ENCODE measurements at places on chromosomes 3 and 15. TPM values are rescaled to one million over a fixed set of nuclear protein-coding genes. Genes with fewer than 3 reads are reported as not detected.

DNA sequence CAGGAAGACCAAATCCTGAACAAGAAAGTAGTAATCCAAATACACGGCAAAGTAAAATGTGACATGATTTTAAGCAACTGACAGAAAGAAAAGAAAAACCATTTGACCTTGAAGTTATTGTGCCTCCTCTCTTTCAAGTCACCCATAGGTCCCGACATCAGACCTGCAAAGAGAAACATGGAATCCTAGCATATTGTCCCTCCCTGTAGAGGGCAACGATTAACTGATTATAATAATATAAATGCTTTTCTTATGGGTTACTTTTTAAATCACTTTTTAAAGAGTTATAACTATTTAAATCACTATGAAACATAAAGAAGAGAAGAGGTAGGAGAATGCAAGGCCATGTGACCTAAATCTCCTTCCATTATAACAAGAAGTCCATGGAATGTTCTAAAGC is 143.2 kb upstream of the LIPC start:
- DNase-seq: no peak

DNA sequence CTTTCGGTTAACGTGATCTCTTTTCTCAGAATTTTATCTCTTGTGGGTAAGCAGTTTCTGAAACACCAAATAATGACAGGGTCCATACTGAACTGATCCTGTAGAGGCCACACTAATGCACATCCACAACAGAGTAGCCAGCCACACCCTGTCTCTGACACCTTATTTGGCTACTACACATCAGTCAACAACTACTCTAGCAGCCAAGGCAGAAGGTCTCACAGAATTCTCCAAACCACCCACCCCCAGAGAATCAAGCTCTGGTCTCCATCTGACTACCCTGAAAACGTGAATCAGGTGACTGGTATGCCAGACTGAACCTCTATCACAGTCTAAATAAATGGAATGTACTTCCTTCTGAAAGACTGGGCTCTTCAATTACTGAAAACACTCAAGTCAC is 38.0 kb downstream of the EDC3 start:
- DNase-seq: no peak

GRCh38 chr3:159616234-159616825 is 372.3 kb upstream of the IL12A start:
- peak; percentile 61 for DNase-seq

DNA sequence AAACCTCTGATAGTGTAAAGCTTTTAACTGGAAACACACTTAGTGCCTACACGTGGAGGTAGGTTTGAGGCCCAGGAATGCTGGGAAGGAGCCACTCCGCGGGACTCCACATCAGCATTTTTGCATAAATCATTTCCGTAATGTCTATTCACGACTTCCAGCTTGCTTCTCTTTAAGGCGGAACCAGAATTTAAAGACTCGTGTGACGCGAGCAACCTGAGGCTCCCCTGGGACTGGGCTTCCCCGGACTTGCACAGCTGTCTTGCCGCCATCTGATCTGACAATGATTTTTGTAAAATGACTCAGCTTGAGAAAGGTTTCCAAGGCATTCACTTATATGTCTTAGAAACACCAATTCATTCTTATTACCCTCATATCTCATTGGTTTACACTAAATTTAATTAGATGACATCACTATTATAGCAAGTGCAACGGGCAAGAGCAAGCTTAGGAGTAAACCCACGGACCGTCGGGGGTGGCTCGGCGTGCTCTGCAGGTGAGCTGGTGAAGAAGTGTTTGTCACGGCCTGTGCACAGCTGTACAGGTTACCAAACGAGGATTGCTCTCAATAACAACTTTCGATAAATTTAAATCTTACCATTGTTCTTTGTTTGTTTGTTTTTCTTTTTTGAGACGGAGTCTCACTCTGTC is 95.2 kb downstream of the CHSY1 start:
- DNase-seq: no peak

DNA sequence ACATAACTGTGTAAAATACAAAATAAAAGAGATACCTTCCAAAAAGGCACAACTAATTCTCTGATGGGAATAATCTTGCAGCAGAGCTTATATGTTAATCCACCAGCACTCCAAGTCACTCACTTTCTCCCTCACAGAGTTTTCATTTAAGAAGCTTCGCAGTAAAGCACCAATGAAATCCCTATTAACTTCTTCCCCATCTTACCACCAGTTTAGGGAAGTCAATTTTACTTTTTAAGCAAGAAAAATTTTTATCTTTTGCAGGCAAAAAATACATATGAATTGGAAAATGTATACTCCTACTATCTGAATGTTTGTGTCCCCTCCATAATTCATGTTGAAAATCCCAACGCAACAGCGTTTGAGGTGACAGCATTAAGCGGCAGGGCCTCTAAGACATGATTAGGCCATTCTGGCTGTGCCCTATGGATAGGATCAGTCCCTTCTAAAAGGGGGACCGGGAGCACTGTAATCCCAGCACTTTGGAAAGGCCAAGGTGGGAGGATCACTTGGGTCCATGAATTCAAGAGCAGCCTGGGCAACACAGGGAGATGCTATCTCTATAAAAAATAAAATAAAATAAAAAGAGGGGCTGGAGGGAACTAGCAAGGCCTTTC is 435.8 kb downstream of the SHQ1 start:
- no peak for DNase-seq

GRCh38 chr3:160390565-160391138 is 8.4 kb downstream of the IFT80 start:
- DNase-seq: no peak

DNA sequence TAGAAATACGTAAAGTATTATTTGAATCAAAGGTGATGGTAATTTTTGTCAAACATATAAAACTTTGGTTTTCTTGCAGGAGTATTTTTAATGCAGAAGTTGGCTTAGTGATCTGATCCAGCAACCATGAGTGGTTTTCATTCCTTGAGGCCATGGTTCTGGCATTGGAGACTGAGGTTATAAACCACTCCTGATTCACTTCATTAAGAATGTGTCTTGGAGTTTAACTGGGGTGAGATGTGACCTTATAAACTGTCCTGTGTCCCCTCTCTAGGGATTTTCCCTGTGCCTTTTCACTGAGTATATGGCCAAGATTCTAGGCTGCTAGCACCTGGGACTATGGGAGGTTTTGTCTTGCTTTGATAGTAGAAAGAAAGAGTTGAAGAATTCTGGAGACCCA is 94.3 kb downstream of the RYR3 start:
- DNase-seq: no peak

- peak; percentile 59 for DNase-seq
Measured at GRCh38 chr15:46636206-46636605, 1001.4 kb downstream of the SQOR start.

DNA sequence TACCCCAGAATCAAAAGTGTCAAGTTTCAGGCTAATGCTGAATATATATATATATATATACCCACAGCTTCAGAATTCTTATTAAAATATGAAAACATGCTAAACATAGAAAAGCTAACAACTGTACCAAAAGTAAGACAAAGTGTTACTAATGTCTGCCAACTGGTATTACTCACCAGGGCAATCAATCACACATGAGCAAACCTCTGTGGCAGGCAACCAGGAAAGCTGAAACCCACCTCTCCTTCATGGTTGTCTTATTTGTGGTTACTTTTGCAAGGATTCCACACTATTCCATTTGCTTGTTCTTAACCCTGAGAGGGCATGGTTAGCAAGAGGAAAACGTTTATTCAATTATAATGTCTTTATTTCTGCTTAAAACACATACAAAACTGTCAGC is 512.3 kb upstream of the MDFIC2 start:
- DNase-seq: no peak

DNA sequence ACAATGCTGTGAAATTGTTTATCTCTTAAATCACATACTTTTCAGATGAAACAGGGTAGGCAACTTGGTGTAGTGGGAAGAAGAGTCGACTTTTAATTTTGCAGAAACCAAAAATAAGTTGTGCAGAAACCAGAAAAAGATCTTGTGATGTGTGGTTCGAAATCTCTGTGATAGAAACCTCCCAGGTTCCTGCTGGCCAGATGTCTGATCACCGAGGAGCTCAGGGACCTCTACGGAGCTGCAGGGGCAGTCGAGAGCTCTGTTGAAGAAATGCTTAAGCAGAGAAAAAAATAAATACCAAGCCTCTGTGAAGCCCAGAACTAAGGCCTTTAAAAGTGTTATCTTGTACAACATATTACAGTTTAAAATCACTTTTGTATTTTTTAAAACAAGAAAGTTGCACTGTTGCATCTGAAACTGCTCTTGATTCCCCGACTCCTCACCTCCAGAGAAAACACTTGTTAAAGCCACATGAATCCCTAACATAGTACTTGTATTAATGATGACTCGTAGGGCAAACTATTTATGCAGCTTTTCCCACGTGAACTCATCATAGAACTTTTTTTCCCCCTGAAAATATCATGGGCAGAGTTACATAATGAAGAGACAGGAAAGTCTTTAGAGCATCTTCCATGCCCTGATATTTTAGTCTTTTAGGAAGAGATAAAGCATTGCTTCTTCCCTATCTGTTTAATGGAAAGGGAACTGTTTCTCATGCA is 51.3 kb downstream of the CCK start:
- DNase-seq: no peak

DNA sequence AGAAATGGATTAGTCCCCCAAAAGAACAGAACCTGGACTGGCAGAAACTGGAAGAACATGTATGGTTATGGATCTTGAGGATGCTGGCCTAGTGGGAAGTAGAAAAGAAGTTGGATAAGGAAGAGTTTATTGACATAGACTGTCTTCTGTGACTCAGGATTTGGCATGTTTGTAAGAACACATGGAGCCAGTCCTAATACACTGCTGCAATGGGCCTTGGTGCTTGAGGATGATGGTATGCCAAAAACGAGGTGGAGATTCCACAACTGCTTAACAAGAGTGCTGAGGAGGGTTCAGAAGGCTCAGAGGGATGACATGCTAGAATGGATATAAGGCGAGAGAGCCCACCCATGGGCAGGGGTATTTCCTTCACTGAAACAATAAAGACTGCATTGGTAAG is 22.4 kb downstream of the LZTFL1 start:
- DNase-seq: no peak

- no peak for DNase-seq
Measured at GRCh38 chr3:57617739-57618138, 20.6 kb upstream of the ARF4 start.

GRCh38 chr3:60281970-60282369 is 969.3 kb downstream of the FHIT start:
- DNase-seq: no peak

- no peak for DNase-seq
Measured at GRCh38 chr3:171951597-171951996, 87.8 kb upstream of the FNDC3B start.

GRCh38 chr3:13002398-13003124 is 70.7 kb downstream of the IQSEC1 start:
- no peak for DNase-seq

DNA sequence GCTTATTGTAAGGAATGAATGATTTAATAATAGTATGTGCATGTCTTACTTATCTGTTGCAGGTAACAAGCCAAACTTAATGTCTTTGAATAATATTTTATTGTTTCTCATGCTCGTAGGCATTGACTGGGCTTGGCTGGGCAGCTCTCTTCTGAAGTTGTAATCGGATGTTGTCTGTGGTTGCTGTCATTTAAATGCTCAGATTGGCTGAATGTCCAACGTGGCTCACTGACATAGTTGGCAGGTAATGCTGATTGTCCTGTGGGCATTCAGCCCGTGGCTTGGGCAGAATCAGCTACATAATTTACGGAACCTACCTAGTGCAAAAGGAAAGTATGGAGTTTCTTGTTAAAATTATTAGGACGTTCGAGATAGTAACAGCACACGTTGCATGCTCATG is 297.4 kb upstream of the GBE1 start:
- DNase-seq: no peak

- DNase-seq: no peak
Measured at GRCh38 chr3:71551311-71551919, 32.1 kb downstream of the FOXP1 start.

DNA sequence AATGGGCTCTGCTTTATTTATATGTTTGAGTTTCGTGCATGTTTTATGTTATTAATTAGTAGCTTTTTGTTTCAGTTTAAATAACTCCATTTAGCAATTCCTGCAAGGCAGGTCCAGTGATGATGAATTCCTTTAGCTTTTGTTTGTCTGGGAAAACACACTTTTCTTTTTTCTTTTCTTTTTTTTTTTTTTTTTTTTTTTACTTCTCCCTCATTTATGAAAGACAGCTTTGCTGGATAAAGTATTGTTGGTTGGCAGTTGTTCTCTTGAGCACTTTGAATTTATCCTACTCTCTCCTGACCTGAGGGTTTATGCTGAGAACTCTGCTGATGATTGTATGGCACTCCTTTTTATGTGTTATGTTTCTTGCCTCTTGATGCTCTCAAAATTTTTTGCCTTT is 35.7 kb downstream of the TMEM39A start:
- peak; percentile 32 for DNase-seq

DNA sequence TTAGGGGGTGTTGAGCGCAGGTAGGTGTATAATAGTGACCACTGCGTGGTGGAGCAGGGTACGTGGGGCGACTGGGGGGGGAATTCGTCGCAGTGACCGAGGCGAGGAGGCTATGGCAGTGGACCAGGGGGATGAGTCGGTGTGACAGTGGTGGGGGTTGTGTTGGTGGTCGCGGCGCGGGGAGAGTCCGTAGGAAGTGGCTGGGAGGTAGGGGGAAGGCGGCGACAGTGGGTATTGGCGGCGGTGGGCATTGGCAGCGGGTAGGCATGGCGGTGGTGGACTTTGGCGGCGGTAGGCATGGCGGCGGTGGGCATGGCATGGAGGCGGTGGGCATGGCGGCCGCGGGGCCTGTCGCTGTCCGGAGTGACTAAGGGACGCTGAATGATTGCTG is 739 bp downstream of the SNRPN start:
- no peak for DNase-seq

- DNase-seq: no peak
Measured at GRCh38 chr15:73723191-73723590, 30.0 kb downstream of the INSYN1 start.

DNA sequence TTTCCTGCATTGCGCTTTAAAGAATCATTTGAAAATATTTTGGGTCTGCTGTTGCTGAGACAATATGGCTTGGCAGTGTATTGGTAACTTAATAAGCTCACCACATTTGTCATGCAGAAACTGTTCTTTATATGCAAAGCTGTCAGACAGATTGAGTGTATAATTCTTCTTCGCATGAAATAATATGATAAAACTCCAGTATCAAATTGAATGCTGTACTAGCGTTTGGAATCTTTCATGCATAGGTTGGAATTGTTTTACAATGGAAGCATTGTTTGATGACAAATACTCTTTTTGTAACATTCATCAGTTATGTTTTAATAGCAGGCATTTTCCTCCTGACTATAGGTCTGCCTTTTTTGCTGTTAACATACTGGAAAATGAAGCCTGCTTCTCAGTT is 53.8 kb downstream of the RBMS3 start:
- no peak for DNase-seq

The IQCH gene
- 1.7 TPM for polyA plus RNA-seq

The RARRES1 gene
- polyA plus RNA-seq: 0.82 TPM

The FOXB1 gene
- polyA plus RNA-seq: 5.4 TPM

The FANCD2OS gene
- polyA plus RNA-seq: 0.94 TPM

The ZCWPW2 gene
- 0.55 TPM for polyA plus RNA-seq

The ST8SIA2 gene
- 0.66 TPM for polyA plus RNA-seq

The TP63 gene
- polyA plus RNA-seq: 0.30 TPM

The FANCI gene
- polyA plus RNA-seq: 63.6 TPM
